Right renal cortex interstitium (tissue), 3 donors: ENCODE measurements at places on chromosomes 6 and 20. TPM values are rescaled to one million over a fixed set of nuclear protein-coding genes. Genes with fewer than 3 reads are reported as not detected.

VGLL2 gene
- not detected for polyA plus RNA-seq

RIN2 gene
- polyA plus RNA-seq, result 38.2 TPM

HMGN4 gene
- 100 TPM for polyA plus RNA-seq

DNA sequence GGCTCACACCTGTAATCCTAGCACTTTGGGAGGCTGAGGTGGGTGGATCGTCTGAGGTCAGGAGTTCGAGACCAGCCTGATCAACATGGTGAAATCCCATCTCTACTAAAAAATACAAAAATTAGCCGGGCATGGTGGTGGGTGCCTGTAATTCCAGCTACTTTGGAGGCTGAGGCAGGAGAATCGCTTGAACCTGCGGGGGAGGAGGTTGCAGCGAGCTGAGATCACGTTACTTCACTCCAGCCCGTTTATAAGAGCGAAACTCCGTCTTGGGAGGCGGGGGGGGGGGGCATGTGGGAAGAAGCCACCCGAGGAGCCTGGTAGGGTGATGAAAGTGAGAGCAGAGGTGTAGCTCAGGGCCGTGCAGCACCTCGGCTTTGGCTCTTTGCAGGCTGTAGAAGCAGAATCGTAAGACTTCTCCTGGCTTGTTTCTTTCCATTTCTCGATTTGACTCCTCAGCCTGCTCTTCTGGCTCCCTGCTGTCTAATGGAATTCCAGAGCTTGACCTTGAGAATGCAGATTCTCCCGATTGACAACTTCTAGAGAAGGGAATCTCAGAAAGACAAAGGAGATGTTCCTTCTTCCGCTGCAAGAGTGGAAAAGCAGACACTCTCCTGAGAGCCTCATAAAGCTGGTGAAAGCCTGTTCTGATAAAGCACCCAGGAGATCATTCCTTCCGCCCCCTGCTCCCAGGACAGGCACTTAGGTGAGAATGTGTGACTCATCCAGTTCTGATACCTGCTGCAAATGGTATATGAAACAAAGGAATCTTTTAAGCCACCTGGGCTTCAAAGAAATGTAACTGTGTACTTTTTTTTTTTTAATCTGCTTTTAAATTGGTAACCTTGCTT is 26.0 kb upstream of the PPP1R16B start:
- DNase-seq, result no peak

GRCh38 chr6:30013291-30013922 is 47.7 kb upstream of the POLR1H start:
- no peak for DNase-seq

GRCh38 chr6:25629198-25629576 is 22.8 kb upstream of the SCGN start:
- no peak for DNase-seq

GRCh38 chr6:2797564-2798031 is 32.4 kb downstream of the WRNIP1 start:
- no peak for DNase-seq

GRCh38 chr6:116314218-116314617 is 34.5 kb upstream of the TSPYL1 start:
- DNase-seq, result no peak
